ENCODE measurements at places on chromosomes 2 and 18.

GRCh38 chr2:186126181-186126580 is 359.9 kb upstream of the ZC3H15 start:
- no peak for DNase-seq

DNA sequence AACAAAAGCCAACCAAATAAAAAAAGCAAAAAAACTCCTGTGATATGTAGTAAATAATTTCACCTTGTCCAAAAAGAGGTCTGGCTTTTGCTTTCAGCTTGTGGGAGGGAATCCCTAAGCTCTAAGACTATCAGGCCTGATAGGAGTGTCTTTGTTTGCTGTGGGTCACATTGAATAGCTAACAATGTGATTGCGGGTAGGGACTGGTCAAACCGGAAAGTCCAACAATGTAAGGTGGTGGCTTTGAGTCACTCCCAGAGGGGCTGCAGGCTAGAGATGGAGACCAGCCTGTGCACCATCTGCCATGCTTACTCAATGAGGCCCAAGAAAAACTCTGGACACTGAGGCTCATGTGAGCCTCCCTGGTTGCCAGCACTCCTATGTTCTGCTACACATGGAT is 192.9 kb downstream of the TFCP2L1 start:
- DNase-seq: no peak

- DNase-seq: no peak
Measured at GRCh38 chr18:77114415-77115191, 18.0 kb downstream of the MBP start.

GRCh38 chr18:51711298-51711889 is 513.9 kb upstream of the MEX3C start:
- DNase-seq: no peak

DNA sequence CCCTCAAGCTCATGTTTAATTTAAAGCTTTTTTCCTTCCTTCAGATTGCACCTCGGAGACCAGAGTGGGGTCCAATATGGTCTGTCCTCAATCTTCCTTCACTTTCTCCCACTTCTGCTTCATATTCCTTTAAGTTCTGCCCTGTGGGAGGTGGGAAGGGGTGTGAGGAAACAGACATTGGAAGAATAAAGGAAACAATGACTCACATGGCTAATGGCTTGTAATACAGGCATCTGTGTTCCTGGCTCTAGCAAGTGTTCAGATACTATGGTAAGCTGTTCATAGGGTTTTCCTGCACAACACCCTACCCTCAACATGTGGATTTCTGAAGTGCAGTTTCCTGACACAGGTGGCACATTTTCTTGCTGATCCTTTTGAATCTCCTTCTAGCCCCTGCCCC is 209.5 kb downstream of the PIK3C3 start:
- DNase-seq: no peak

- DNase-seq: no peak
Measured at GRCh38 chr2:212863185-212863588, 288.2 kb downstream of the IKZF2 start.

GRCh38 chr2:97967931-97968627 is 27.7 kb downstream of the TMEM131 start:
- no peak for DNase-seq

DNA sequence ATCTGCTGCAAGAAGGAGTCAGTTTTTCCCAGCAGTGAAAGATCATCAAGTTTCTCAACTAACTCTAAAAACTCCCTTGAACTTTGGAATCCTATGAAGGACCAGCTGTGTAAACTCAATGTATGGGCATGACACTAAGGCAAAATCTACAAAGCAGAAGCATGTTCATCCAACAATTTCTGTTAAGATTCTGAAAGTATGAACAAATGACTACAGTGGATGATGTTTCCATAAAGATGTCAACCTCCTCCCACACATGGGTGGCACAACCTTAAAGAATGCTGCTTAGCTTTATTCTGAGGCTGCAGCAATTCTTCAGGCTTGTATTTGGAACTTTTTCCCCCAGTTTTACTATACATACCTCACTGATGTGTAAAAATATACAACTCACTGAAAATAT is 47.2 kb downstream of the WDR33 start:
- no peak for DNase-seq

GRCh38 chr2:195238826-195239225 is 418.2 kb upstream of the SLC39A10 start:
- DNase-seq: no peak

DNA sequence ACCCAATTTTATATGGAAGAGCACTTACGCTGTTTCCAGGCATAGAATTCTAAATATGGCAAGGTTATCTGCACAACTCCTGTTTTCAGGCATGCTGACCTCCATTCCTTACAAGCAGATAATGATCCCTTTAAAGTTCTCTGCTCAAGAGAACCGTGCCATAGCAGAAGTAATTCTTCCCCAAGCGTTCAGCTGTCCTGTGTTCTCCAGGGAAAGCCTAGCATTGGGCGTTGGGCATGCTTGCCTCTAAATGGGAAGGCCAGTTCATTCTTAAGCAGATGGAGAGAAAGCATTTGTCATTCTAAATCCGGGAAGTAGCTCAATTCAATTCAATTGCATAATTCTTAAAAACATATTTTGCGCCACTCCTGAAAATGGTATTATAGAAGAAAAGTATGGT is 55.7 kb upstream of the EML4 start:
- DNase-seq: no peak

- no peak for DNase-seq
Measured at GRCh38 chr2:163662141-163662780, 73.5 kb downstream of the FIGN start.

- no peak for DNase-seq
Measured at GRCh38 chr2:186907897-186908296, 58.9 kb upstream of the ZSWIM2 start.

GRCh38 chr2:168686452-168687191 is 115.8 kb upstream of the NOSTRIN start:
- DNase-seq: no peak

DNA sequence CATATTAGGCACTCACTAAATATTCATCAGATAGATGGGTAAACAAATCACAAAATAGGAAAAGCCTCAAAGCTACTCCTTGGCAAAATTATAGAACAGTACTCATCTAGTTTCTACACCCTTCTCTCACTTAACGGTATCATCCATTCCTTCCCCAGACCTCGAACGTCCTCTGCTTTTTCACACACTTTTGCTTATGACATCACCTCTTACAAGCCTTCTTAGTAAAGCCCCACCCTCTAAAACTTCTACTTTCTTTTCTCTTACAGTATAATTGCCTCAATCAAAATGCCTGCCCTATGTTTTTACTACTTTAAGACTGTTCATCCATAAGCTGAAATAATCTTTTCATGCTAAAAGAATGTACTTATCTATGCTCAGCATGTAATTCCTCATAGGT is 8.1 kb downstream of the CHN1 start:
- no peak for DNase-seq

DNA sequence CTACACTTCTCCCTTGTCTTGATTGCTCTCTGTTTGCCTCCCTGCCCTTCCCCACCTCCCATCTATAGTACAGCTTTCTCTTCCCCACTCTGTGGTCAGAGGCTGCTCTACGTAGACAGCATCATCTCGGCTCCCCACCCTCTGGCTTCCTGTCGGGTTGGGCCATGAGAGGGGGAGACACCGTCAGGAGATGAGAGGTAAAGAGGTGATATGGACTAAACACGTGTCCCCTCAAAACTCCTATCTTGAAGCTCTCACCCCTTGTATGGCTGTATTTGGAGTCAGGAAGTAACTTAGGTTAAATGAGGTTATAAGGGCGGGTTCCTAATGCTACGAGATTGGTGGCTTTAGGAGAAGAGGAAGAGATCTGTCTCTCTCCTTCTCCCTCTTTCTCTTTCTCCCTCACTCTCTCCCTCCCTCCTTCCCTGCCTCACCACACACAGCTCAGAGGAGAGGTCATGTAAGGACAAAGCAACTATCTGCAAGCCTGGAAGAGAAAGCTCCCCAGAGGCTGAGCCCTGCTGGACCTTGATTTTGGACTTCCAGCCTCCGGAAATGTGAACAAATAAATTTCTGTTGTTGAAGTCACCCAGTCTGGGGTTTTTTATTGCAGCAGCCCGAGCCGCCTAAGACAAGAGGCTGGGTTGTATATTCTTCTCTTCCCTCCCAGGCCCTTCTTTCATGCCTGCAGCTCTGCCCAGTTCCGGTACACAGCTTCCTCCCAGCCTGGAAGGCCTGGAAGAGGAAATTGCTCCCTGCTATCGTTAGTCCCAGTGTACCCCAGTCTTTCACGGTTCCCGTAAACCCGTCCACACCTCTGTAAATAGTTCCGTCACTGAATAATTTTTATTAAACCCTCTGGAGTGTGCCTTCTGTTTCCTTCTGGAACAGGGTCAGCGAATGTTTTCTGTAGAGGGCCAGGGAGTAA is 138.0 kb downstream of the AKAIN1 start:
- DNase-seq: no peak

DNA sequence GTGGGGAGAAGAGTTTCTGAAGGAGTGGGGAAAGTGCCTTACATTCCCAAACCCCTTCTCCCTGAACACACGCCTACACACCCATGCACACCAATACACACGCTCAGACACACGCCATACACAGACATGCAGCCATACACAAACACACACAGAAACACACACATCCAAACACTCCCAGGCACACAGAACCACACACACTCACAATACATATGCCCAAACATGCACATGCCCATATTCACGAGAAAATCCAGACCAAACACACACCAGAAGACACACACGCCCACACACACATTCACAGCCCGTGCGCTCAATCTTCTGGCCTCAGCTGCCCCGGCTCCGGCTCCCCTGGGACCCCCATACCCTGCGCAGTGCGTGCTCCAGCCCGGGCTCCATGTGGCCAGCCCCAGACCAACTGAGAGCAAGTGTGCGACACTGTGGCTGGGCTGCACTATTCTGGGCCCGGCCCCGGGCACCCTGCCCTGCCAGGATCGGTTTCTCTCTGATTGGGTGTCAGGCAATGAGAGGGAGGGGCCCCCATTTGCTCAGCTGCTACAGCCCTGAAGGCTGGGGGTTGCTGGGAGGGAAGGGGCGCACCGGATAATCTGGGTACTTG is at the start of gene PRKAG3:
Gene PRKAG3, minus strand, starts transcription at position 426 of the 613 bp plus-strand sequence.
- DNase-seq: no peak

GRCh38 chr2:117832905-117833613 is 18.6 kb downstream of the DDX18 start:
- DNase-seq: no peak

DNA sequence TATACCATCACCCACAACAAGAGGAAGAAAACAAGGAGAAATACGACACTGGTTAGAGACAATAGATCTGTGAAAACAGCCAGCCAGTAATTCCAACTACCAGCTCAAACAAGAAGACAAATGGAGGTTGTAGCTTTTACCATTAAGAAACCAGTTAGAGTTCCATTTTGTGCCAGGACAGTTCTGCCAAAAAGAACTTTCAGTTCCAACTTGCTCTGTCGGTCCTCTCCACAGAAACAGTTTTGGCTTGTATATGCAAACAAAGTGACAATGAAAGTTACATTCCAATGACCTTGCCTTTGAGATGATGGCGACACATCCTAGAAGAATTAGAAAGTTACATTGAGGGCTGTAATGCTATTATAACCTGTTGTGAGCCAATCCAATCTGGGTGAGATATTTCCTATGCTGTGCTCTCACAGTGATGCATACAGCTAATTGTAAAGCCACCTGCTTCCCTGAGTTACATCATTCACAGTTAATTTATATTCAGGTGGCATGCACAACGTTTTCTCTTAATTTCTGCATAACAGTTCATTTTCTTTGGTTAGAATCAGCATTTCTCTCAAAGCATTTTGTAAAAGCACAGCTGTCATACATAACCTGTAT is 1378.4 kb upstream of the PIK3C3 start:
- no peak for DNase-seq

- DNase-seq: no peak
Measured at GRCh38 chr2:135913727-135914365, 37.6 kb upstream of the MCM6 start.

GRCh38 chr18:29853126-29853525 is 1189.4 kb downstream of the DSC3 start:
- DNase-seq: no peak

DNA sequence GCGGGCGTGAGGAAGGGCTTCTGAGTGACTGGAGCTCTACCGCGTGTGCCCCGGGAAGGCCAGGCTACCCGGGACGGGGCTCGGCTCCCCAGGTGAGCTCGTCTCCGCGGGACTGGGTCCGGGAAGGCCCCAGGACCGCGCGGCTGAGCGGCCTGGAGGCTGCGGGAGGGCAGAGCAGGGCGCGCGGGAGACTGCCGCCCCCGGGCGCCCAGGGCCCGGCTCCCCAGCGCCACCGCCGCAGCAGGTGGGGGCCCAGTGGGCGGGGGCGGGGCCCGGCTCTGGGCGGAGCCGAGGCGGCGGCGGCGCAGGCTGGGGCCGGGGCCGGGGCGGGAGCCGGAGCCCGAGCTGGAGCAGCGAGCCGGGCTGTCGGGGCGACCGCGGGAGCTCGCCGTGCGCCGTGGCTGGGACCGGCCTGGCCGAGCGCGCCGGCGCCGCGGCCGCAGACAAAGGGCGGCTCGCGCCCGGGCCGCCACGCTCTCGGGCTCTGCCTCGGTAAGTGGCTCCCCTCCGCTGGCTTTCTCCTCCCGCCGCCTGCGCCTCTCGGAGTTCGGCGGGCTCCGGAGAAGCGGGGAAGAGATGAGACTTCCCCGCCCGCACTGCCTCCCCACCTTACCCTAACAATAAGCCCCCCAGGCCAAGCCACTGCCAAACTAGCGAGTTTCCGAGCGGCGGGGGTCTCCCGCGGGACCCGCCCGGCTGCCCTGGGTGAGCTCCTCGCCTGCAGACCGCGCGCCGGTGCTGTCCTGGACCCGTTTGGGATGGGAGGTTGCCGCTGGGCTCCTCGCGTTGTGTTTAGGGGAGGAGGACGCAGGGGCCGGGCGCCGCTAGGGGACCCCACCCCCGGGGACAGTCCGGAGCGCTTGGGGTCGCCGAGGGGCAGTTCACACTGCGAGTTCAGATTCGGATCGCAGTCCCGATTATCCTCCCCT is at the start of gene MAPK4:
Gene MAPK4, plus strand, starts transcription at position 336 of the 929 bp plus-strand sequence. CDS start 103,872 bp downstream, outside the sequence.
- DNase-seq: no peak

GRCh38 chr2:46351750-46352138 is 54.5 kb downstream of the EPAS1 start:
- DNase-seq: no peak

GRCh38 chr2:225270861-225271260 is 128.6 kb upstream of the NYAP2 start:
- no peak for DNase-seq

- no peak for DNase-seq
Measured at GRCh38 chr2:121293450-121294325, 8.7 kb upstream of the TFCP2L1 start.

GRCh38 chr2:223969856-223970255 is 12.6 kb downstream of the MRPL44 start:
- DNase-seq: no peak

DNA sequence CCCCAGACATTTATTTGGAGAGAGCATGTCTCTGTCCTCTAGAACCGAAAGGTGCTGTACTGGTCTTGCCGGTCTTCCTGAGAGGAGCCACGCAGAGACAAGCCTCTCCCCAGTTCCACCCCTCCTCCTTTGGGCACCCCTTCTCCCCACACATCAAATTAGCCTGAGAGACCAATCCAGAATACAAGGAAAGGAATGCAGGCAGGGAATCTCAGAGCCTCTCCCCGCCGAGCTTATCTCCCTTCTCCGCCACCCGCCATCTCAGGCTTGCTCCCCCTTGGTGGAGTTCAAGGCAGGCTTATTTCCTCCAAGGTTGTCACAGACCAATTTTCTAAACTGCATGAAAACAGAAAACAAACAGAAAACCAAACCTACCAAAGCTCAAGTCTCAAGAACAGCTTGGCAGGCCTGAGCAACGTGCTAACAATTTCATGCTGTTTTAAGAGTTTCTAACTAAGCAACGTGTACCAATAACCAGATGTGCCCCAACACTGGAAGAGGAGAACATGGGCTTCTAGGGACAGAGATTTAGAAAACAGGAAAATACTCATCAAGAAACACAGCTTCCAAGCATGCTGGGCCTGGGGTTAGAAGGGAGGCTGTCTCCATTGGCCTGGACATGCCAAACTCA is 124.5 kb upstream of the PKDCC start:
- DNase-seq: no peak

Measured in cortex of kidney (tissue), 1 donor.